Islet precursor cell (in vitro differentiated cells): ENCODE measurements at places on chromosomes 2 and 18.

- DNase-seq, result no peak
These were observed 67.9 kb downstream of the HNRNPLL start for GRCh38 chr2:38534746-38535403.

- DNase-seq, result peak; percentile 85
These were observed 151.3 kb downstream of the TANC1 start for GRCh38 chr2:159119652-159120257.

DNA sequence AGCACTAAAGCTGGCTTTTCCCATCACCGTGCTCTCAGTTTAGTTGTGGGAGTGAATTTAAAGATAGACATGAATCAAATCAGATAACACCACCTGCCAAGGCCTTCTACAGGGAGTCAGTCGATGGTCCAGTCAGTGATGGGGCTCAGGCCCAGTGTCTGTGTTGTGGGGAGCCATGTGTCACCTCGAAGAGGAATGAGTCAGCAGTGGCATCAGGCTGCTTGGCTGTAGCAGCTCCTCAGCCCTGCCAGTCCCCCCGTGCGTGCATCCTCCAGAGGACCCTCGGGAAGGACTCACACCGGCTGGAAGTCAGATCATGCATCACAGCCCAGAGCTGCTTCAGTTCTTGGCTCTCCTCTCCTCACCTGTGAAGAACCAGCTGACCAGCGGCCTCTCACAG is 420.4 kb upstream of the RAB6C start:
- DNase-seq, result no peak

DNA sequence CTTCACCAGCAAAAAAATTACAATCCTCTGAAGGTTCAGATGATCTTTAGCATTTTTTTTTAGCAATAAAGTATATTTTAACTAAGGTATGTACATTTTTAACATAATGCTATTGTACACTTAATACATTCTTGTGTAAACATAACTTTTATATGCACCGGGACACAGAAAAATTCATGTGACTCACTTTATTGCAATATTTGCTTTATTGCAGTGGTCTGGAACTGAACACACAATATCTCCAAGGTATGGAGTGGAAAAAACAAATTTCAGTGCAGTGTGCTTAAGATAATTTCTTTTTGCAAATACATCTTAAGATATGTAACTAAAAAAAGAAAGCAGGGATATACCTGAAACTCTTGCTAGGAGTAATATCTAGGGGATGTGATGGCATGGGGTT is 5.1 kb upstream of the TWSG1 start:
- DNase-seq, result no peak

- no peak for DNase-seq
These were observed 4.2 kb downstream of the GAREM2 start for GRCh38 chr2:26177122-26177521.

- no peak for DNase-seq
These were observed 88.8 kb downstream of the CDC42EP3 start for GRCh38 chr2:37582481-37583220.

GRCh38 chr18:24601585-24601984 is 141.1 kb downstream of the HRH4 start:
- no peak for DNase-seq

DNA sequence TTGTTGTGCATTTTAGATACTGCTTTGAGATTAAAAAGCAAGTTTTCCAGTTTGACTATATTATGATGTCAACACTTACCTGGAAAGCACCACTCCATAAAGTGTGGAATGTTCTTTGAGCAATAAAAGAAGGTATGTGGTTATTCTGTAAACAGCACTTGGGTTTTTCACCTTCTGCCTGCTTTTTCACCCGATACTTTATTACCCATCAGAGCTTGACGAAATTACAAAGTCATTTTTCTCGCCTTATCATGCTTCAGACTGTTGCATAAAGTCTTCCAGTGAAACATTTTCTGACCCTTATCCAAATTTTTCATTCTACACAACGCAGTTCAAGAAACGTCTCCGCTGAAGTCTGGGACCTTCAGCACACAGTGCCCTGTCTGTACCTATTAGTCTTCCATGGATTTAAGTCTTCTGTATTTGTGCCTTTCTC is 25.2 kb downstream of the CAB39 start:
- no peak for DNase-seq

GRCh38 chr2:233453916-233454315 is 99.6 kb downstream of the DGKD start:
- DNase-seq, result no peak

DNA sequence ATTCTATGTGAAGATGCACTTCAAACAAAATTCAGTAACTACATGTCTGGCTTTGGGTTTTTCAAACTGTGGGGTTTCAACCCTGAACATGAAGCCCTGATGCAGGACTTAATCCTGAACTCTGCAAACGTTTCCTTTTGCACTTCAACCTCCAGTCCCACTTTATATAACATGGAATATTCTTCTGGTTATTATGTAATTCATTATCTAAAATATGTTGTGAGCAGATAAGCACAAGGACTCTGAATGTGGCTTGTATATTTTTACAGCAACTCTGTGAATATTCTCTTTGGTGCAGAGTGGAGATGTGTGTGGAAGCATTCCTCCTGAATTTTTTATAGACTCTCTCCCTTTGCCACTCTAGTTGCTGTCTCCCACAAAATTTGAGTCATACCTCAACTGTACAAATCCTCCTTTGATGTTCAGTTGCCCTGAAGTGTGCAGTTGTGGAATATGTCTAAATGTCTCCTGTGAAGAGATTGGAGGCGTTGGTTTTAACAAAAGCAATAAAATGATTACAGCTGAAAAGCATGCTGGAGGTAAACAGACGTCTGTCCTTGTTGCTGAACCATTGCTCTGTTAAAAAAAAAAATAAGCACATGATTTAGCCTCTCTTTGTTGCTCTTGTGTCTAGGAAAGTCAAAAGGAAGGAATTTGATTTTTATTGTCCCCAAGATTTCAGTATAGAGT is 205.1 kb upstream of the NRP2 start:
- no peak for DNase-seq

DNA sequence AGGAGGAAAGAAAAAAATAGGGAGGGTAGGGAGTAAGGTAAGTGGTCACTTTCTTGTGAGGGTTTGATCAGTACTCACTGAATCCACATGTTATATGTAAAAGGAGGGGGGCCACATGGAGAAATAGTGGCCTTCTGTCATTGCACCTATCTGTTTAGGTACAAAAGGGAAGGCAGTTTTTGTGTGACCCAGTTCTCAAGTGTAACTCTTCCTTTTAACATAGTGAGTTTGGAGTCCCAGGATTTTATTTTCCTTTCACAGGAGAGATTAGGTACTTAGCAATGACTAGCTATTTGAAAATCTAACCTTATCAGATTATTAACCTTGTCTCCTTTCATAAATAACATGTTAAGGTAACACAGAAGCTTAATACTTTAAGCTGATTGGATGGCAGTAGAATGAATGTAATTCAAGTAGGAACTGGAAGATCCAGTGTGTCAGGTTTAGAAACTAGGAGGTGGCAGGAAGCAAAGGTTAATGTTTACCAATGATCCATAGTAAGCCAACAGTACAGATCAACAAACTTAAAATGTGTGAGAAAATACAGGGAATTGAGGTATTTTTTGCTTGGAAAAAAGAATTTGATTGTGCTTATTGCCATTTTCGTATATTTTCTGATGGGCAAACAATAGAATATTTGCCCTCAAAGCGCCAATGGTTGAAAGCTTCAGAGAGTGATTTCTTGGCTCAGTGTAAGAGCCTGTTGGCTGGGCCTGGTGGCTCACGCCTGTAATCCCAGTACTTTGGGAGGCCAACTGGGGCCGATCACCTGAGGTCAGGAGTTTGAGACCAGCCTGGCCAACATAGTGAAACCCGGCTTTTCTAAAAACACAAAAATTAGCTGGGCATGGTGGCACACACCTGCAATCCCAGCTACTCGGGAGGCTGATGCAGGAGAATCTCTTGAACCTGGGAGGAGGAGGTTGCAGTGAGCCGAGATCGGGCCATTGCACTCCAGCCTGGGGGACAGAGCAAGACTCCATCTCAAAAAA is 11.3 kb downstream of the HNMT start:
- no peak for DNase-seq

- no peak for DNase-seq
These were observed 7.4 kb upstream of the ACYP2 start for GRCh38 chr2:54107903-54108615.
